Activated naive CD8-positive, alpha-beta T cell treated with anti-CD3 and anti-CD28 coated beads, Interleukin-2, amount 10 ng/mL, durations not matched to agents 7 days and 5 days (primary cell): ENCODE measurements at places on chromosomes 16 and 17. TPM values are rescaled to one million over a fixed set of nuclear protein-coding genes. Genes with fewer than 3 reads are reported as not detected.

- DNase-seq: no peak
Measured at GRCh38 chr16:27498916-27499658, 50.6 kb downstream of the GTF3C1 start.

DNA sequence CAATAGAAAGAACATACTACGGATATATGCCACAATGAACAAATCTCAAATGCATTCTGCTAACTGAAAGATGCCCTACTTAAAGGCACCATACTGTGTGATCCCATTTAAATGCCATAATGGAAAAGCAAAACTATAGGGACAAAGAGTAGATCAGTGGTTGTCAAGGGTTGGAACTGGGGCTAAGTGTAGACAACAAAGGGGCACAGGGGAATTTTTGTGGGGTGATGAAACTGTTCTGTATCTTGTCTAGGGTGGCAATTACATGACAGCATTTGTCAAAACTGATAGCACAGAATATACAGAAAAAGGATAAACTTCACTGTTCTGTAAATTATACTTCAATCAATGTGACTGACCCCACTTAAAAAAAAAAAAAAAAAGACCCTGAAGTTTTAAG, 17.7 kb downstream of the GFOD2 start:
- no peak for DNase-seq

The GPRC5B gene
- not detected for total RNA-seq

DNA sequence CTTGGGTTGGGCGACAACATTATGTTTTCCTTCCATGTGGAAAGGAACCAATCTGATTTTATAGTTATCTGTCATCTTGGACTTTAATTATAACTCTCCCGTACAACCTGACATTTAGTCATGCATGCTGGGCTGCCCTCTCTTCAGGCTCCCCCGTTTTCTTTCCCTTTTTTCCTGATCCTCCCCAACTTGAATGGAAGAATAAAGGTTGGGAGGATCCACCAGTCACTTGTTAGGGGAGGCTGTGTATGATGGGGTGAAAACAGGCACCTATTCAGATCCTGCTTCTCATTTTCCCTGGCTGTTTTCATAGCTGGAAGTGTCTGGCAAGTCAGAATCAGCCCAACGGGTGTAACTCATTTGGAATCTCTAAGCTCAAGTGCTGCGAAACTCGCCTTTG, 267.2 kb upstream of the SALL1 start:
- no peak for DNase-seq

DNA sequence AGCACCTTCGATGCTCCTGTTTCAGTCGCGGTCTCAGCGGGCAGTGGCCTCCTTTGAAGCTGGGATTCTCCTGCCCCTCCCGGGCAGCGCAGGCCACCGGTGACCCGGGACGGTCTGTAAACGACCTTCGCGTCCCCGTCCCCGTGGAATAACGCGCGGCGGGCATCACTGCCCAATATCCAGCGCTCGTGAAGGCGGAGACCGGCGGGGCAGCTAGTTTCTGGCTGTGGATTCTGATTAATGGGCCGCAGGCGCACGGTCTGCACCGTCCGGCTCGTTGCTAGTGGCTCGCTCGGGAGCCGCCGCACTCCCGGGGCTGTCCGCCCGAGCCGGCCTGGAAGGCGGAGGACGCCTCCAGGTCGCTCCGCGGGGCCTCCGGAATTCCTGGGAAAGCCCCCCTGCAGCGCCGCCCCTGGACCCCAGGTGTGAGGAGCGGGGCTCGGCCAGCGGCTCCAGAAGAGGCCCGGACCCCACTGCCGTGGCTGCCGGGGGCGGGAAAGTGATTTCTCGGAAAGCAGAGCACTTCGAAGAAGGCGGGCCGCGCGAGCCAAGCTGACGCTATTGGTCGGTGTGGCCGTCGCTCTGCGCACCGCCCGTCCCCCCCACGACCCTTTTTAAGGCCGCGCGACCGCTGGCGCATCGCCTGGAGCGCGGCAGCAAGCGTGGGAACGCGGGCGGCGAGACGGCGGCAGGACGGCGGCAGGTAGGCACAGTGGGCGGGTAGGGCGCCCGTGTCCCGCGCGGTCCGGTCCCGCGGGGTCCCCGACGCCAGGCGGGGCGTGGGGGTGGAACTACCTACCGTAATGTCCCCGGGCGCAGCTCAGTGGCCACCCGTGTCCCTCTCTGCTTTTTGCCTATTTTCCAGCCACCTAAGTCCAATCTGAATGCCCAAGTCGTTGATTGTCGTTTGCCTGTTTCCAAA, at the start of gene IRF8:
TSS of gene IRF8 (plus strand) at position 642 of the 922 bp plus-strand sequence. CDS start 3,854 bp downstream, outside the sequence.
- peak; percentile 87 for DNase-seq

The TLCD3B gene
- total RNA-seq: 3.9 TPM

DNA sequence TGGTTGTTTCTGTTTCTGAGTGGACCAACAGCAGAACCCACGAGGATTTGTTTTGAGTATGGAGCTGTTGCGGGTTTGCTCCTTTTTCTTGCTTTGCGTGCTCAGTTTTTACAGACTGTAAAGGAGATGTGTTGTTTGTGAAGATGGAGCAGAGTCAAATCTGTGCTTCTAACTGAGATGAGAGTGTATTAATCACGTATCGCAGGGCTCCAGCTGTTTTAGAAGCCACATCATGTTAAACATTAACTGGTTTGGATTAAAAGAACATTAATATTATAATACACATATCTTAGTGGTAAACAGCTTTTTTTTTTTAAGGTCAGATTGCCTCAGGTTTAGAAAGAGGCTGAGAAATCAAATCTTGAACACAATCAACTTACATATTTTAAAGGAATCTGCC, 69.4 kb downstream of the YPEL2 start:
- DNase-seq: no peak

DNA sequence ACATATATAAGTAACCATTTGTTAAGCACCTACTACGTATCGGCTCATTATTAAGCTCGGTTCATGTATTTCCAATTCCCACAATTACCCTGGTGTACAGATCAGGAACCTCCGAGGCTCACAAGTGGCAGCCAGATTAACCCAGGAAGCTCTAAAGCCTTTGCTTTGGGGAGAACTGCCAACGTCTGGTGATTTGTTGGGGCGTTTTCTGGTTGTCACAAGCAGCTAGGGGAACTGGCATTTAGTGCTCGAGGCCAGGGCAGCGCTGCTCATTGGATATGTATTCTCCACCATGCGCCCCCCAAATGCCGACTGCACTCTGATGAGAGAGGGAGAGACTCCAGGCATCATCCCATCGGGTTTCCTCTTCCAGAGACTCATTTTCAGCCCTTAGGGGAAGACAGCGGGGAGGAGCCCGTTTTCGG, 541 bp downstream of the ZNF18 start:
- no peak for DNase-seq

- no peak for DNase-seq
Measured at GRCh38 chr16:49596068-49596467, 222.5 kb downstream of the C16orf78 start.

DNA sequence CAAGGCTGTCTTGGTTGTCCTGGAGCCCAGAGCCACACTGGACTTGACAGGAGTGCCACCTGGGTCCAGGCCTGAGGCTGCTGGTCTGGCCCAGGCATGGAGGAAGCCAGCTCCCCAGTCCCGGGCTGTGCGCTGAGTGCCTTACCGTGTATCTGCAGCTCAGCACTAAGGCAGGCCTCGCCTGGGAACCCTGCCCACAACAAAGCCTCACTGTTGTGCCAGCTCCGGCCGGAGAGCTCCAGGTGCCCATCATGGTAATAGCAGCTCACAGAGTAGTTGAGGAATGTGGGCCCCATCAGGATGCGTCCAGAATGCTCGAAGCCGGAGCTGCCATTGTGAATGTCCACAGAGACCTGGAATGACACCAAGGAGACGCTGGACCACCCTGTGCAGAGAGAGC, 72.2 kb downstream of the RMI2 start:
- DNase-seq: no peak

The MRPL38 gene
- total RNA-seq: 111 TPM

DNA sequence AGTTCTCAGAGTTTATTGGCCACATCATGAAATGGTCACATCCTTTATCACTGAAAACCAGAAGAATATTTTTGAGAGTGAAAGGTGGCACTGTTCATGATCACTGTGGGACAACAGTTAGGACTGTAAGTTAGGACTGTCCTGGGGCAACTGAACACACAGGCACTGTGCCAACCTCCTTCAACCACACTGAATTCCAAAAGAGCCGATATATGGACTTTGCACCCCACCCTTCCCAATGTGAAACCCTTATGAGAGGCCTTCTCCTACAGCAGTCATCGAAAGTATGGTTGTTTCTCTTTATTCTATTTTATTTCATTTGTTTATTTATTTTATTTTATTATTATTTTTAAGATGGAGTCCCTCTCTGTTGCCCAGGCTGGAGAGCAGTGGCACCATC, 353.5 kb downstream of the TOX3 start:
- DNase-seq: no peak

GRCh38 chr16:70790815-70791214, 10.1 kb downstream of the VAC14 start:
- no peak for DNase-seq

The PDILT gene
- not detected for total RNA-seq

The TAT gene
- total RNA-seq: not detected

- no peak for DNase-seq
Measured at GRCh38 chr16:24748242-24748641, 18.8 kb downstream of the TNRC6A start.

- no peak for DNase-seq
Measured at GRCh38 chr17:42586514-42587230, 9.1 kb upstream of the PSMC3IP start.
